T-helper 17 cell (primary cell): ENCODE measurements at places on chromosomes 13 and 19.
A peak's percentile ranks its signal among the peaks of the same experiment; 100 is the strongest.

DNA sequence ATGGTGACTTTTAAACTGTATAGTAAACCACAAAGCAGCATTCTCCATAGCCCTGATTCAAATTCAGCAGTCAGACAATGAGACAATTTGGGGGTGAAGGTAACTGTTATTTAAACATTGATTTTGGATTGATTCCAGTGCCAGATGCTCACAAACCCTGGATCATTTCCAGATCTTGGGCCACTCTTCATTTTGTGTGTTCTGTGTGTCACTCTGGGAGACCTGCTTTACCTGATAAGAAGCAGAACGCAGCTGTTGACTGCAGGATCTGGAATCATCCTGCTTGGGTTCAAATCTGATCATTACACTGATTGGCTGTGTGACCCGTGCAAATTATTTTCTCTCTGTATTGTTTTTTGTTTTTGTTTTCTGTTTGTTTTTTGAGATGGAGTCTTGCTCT, 4.0 kb upstream of the PCDH8 start:
- DNase-seq: no peak

GRCh38 chr13:35736876-35737275, 260.4 kb upstream of the MAB21L1 start:
- DNase-seq: no peak

DNA sequence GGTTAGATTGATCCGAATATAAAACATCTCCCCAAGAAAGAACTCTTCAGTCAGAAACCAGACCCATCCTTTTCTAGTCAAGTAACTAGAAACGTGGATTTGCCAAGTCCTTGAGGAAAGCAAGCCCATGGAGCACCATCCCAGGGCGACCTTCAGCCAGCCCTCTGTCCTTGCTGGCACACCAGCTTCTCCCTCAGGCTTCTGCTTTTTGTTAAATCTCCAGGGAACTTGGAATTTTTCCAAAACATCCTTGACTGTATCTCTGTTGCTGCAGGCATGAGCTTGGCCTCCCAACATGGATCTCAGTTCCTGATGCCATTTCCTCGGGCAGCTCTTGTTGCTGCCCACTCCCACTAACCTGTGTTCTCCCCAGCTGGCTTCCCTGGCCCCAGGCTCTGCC, 27.1 kb upstream of the C1QTNF9 start:
- no peak for DNase-seq

- no peak for DNase-seq
These were observed 13.1 kb upstream of the MEDAG start for GRCh38 chr13:30892966-30893365.

- DNase-seq: no peak
These were observed 6.4 kb downstream of the WDR87 start for GRCh38 chr19:37899966-37900365.

DNA sequence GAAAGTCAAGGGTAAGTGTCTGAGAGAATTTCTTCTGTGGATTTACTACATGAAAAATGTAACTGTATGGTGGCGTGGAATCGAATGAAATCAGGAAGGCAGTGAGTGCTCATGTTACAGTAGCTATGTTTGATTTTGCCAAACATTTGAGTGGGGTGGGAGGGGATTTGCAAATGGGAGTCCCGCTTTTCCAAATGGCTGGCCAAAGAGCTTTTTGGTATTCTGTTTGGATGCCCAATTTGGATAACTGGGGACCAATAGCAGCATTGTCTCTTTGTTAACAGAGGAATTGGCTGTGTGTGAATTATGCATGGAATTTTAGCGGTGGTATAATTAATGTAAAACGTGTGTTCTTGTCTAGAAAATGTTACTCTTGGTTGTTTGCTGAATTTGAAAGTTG, 17.8 kb downstream of the HNRNPM start:
- DNase-seq: no peak

DNA sequence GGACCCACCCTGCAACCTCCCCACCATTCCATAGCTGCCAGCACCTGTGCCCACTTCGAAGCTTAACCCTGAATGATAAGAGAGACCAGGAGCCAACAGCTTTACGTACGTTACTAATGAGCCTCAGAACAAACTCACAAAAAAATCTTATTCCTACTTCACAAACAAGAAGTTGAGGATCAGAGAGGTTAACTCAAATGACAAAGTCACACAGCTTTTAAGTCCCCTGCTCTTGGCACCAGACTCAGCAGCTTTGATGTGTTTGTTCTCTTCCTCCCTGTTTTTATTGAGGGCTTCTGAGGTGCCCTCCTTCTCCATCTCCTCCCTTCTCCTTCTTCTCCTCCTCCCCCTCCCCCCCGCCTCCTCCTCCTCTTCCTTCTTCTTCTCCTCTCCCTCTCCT, 115.4 kb downstream of the ZDHHC20 start:
- DNase-seq: no peak

DNA sequence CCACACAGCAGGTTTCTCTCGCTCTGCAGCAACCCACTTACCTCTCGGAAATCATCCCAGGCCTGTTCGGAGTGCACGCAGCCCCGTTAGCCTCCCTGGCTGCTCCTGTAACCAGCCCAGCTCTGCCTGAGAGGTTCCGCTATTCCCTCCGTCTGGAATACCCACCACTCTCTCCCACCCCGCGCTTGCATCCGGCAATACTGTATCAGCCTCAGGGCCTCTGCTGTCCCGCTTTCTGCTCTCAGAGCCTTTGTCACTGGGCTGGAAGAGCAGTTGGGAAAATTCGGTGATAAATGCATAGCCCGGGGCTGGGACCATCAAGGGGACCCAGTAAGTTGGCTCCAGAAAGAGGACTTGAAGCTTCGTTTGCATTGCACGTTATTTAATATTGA, 759 bp upstream of the TLE6 start:
- no peak for DNase-seq

DNA sequence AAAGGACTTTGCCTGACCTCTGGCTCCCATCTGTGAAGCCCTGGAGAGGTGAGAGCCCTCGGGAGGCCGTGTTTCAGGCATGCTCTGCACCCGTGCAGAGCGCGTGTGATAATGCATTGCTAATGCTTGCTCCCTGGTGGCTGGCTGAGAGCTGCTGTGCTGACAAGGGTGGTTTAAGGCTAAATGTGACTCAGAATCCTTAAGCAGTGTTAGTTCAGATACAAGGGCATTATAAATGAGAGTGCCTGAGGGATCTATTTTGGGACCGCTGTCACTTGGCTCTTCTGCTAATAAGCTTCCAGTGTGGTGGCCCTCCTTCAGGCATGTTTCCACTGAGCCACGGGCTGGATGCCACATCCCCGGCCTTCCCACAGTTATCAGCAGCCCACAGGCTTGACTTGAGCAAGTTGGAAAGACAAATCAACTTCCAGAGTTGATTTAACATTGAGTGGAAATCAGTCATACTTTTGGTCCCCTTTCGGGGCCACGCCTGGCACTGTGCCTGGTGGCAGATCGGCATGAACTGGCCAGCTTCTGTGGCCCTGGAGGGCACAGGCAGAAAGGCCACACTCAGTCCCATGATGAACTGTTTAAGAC, 17.0 kb downstream of the ALOX5AP start:
- no peak for DNase-seq

GRCh38 chr19:41327076-41327575, 17.2 kb downstream of the CCDC97 start:
- no peak for DNase-seq

DNA sequence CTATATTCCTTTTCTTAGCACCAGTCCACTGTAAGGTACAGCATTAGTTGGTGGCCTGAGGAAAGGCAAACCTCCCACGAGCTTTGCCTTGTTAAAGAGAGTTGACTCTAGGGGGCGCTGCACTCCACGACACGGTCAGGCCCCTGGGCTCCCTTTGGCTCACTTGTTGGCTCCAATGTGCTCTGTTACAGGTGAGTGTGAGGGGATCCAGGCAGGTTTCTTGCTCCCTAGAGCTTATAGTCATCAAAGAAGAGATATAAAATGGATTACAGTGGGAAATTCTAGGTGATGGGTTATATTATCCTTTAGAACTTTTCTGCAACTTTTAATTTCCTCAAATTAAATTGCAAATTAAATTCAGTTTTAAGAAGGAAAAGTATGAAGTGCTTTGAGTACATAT, 3.7 kb downstream of the WDR87 start:
- DNase-seq: peak; percentile 56

DNA sequence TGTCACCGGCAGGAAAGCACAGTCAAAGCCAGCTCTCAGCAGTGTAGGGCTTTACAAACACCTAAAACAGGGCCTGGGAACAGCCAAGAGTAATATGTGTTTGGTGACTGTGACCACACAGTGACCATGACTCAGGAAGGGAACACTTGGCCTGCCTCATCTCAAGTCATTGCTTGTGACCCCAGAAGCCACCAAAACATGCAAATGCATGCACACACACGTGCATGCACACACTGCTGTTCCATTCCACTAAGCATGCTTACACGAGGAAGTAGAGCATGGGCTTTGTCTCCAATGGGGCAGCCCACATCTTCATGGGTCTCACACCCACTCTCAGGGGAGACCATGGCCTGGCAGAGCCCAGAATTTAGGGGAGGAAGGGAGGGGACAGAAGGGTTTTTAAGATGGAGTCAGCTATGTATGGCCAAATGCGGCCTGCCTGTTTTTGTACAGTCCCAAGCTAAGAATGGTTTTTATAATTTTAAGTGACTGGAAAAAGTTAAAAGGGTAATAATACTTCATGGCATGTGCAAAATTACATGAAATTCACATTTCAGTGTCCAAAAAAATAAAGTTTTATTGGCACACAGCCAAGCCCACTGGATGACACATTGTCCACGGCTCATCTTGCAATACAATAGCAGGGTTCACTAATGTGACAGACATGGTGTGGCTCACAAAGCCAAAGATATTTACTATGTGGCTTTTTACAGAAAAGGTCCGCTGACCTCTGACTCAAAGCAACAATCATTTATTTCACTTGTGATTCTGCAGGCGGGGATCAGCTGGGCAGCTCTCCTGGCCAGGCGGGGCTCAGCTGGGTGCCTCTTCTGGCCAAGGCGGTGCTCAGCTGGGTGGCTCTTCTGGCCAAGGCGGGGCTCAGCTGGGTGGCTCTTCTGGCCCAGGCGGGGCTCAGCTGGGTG, 17.3 kb downstream of the ZFR2 start:
- no peak for DNase-seq

GRCh38 chr13:73089213-73089612, 30.4 kb downstream of the KLF5 start:
- no peak for DNase-seq

DNA sequence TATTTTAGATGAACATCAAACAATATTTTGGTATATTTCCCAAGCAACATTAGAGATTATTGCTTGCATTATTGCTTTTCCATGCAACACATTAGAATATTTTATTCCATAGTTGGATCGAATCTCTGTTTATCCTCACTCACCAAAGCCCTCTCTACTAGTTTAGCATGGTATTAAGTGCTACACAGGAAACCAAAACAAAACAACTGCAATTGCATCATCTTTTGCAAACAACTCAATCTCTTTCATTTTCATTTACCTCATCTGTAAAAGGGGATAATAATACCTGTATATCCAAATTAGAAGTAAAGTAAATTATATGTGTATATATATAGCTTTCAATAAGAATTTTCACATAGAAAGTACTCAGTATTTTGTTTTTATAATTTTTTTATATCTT, 147.8 kb upstream of the PCDH9 start:
- no peak for DNase-seq

- no peak for DNase-seq
These were observed 1828.8 kb downstream of the PCDH9 start for GRCh38 chr13:65401315-65401714.
